ENCODE measurements at places on chromosomes 13 and 19.

DNA sequence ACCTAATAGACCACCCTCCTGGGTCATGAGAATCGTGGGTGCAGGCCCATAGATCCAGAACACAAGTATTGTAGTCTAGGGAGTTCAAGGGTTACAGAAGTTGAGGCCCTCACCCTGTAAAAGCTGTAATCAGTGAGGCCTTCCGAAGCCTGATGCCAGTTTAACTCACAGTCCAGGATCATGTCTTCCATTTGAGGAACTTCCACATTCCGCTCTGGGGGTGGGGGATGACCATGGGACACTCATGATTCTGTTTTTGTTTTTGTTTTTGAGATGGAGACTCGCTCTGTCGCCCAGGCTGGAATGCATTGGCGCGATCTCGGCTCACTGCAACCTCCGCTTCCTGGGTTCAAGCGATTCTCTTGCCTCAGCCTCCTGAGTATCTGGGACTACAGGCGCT, 1.7 kb upstream of the RASIP1 start:
- DNase-seq = no peak

DNA sequence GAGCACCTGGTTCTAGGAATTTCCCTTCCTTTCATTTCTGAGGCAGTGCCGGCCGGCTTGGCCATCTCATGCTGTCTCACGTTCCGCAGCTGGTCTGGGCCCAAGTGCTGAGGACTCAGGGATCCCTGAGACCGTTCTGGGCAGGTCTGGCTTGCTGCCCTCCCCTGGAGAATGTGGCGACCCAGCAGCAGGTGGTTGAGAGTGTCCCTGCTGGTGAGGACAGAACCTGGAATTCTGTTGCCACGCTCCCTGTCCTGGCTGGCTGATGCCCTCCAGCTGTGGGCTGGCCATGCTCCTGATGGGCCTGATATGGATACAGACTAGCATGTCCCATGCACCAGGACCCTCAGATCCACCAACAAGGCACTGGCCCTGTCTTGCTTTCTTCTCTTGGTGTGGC, 114.0 kb upstream of the C1QTNF9B start:
- no peak for DNase-seq

DNA sequence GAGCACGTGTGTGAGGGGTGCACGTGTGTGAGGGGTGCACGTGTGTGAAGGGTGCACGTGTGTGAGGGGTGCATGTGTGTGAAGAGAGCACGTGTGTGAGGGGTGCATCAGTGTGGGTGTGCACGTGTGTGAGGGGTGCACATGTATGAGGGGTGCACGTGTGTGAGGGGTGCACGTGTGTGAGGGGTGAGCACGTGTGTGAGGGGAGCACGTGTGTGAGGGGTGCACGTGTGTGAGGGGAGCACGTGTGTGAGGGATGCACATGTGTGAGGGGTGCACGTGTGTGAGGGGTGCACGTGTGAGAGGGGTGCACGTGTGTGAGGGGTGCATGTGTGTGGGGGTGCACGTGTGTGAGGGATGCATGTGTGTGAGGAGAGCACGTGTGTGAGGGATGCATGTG, 15.7 kb downstream of the RASA3 start:
- no peak for DNase-seq

DNA sequence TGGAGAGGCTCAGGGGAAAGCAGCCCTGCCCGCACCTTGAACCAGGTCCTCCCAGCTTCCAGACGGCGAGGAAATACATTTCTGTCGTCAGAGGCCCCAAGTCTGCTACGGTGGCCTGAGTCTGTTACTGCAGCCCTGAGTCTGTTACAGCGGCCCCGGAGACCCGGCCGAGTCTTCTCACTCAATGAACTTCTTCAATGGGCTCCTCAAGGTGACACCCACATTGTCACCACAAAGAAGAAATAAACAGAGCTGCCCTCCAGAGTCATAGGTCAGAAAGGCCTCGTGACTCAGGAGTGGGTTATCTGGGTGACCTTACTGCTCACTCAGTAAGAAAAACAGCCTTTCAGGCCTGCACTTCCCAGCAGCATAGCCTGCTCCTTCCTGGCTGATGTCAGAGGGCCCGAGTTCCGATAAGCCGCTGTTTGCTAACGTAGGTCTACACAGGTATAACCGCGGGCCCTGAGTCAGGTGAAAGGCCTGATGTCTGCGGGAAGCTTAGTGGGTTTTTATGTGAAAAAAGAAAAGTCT, 66.9 kb upstream of the TM9SF2 start:
- no peak for DNase-seq

GRCh38 chr13:98416408-98416807, 160.5 kb downstream of the STK24 start:
- no peak for DNase-seq

DNA sequence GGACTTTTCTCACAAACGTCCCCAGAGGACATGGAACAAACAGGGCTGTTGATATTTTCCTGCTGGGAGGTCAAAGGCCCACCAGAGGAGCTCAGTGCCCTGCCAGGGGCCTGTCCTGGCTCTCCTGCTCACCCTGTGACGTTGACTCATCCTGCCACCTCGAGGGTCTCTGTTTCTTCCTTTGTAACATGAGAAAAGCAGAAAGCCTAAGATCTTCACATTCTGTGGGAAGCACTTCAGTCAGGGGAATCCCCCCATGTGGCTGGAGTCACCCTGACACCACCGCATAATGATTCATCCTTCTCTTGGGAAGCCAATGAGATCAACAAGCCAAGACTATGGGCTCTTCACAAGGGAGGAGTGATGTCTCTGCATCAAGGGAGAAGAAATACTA, 147.9 kb downstream of the KATNAL1 start:
- peak; percentile 91 for DNase-seq

GRCh38 chr19:18477974-18478373, 40.0 kb upstream of the ISYNA1 start:
- DNase-seq = no peak

DNA sequence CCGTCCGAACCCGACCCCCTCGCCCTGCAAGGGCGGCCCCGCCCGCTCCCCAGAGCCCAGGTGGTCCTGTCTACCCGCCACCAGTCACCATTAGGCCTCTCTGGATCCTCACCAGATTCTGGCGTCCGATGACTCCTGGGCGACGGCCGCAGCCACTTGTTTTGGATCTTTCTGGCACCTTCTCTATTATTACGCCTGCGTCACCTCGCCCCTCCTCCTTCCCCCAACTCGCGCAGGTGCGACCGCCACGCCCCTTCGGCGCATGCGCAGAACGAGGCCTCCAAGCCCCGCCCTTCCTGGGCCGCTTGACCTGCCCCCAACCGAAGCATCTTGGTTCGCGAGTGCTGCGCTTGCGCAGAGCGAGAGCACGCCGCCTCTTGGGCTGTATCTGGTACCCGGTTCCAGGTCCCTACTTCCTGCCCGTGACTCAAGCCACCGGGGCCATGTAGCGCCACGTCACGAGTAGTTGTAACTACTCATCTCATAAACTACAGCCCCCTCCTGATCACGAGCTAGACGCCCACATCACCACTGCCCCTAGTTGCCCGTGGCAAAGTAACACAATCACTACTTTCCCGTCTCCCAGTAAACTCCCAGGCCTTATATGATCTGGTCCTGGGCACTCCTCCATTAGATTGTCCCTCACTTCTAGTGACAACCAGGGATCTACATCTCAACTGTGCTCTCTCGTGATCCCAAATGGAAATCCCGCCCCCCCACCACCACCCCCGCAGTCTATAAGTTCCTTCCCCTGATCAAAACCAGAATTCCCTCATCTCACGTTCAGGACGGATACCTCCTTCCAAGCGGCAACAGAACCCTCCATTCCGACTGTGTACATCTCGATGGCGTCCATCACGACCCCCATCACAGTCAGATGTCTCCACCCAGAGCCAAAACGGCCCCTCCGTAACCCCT, at the start of gene DEDD2:
Gene DEDD2 (minus strand): TSS at position 158 of the 918 bp plus-strand sequence. CDS start 670 bp downstream, outside the sequence.
- peak; percentile 97 for DNase-seq

DNA sequence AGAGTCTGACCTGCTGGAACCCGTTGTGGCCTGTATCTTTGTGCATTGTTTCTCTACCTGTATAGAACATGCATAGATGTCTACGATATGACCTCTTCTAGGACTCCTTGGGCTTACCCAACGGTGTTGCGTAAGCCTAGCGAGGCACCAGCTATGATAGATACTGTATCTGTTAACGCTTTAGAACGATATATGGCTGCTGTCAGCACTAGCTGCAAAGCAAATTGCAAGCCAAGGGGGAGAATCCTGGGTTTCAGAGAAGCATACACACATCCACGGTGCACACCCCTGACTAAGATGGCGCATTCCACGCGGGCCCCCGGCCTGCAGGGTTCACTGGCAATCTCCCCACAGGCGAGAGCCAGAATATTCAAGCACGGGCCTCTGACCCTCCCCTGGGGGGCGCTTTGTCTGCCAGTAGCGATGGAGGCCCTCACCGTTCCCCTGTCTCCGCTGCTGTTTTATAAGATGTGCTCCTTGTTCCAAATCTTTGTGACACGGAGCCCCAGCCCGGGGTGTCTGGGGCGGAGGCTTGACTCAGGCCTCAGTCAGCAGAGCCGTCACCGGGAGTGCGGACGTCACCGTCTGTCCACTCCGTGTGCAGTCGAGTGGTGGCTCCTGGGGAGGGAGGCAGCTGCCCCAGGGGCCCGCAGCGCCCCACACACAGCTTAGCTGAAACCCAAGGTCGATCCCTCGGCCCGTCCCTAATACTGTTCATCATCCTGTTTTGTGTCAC, 12.9 kb upstream of the RPS15 start:
- no peak for DNase-seq

DNA sequence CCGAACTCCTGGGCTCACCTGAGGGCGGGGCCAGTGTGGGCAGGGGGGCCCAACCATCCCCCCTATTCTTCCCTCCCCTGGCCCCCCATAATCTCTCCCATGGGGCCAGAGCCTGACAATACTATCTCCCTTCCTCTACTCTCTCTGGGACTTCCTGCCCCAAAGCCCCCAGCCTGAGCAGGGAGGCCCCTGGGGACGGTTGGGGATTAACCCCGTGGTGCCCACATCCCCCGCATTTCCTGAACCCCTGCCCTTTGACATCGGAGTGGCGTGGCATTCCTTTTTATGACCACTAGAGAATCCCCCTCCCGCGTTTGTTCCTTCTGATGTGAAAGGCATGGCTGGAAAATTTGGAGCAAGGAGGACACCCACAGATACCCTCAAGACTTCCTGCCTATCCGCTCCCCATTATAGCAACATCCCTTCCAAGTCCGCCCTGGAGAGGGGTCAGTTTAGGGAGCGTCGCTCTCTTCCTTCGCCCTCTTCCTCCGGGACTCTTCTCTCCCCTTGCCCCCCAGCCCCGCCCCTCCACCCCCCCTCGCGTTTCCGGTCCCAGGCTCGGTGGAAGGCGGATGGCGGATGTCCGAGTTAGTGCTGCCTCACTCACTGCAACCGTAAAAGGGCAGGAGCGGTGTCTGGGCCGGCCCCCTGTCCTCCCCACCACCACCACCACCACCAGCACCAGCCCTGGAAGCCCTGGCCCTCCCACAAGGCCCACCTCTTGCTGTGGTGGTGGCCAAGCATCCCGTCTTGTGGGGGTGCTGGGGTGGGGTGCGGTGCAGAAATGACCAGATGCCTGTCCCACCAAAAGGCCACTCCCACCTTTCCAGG, 1.8 kb downstream of the VASP start:
- peak; percentile 74 for DNase-seq

DNA sequence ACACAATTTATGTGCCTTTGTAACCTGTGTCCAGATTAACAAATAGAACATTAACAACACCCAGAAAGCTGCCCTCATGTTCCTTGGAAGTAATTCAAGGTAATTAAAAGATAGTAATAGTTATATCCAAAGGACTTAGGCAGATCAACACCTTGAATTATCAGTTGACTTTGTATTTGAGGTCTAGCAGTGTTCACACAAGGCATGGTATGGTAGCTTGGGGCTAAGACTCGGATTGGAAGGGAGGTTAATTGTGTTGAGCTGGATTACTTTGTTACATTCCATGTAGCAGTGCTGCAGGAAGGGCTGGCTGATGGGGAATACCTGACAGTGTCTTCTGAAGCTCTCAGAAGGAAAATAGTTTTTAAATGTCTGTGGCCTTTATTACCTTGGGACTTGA, 16.8 kb downstream of the SLC25A15 start:
- no peak for DNase-seq

- DNase-seq = no peak
These were observed 446.9 kb downstream of the COG6 start for GRCh38 chr13:40102360-40102727.

DNA sequence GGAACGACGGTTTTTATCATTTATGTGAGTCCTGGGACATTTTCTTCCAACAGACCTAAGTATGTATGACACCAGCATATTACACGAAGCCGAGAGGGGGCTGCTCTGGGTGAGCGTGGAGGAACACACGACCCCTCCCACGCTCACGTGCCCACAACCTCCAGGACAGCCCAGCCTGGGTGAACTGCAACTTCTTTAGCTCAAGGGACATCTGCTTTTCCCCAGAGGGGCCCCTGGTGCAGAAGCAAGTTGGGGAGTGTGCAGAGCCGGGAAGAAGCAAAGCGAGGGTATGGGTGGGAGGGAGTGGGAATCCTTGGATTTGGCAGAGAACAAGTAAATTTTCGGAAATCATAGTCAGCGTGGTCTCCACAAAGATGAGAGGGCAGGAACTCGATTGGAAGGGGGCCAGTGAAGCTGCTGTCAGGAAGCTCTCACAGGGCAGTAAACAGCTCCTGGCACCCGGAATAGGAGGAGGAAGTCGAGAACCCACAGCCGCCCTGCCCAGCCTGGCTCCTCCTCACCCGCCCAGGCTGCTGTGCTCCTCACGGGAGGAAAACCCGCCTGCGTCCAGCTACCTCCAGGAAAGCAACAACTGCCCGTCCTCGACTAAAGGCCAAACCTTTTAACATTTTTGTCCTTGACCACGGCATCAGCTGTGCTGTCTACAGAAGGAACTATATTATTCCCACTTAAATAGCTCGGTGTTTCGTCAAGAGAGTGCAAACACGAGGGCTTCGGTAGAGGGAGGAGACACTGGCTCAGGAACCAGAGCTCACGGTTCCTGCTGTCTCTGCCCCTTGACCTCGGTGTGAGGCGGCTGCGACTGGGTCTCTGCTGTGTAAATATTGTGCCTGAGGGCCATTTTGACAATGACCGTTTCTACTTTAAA, 17.2 kb upstream of the CFAP97D2 start:
- peak; percentile 82 for DNase-seq

- peak; percentile 56 for DNase-seq
These were observed 22.1 kb upstream of the F7 start for GRCh38 chr13:113083402-113084061.

GRCh38 chr13:37179645-37180044, 74.2 kb upstream of the CSNK1A1L start:
- DNase-seq = peak; percentile 34

GRCh38 chr13:94595001-94595949, 677 bp downstream of the TGDS start:
- DNase-seq = peak; percentile 21

GRCh38 chr19:54271106-54271505, 9.8 kb downstream of the LILRB2 start:
- DNase-seq = no peak

DNA sequence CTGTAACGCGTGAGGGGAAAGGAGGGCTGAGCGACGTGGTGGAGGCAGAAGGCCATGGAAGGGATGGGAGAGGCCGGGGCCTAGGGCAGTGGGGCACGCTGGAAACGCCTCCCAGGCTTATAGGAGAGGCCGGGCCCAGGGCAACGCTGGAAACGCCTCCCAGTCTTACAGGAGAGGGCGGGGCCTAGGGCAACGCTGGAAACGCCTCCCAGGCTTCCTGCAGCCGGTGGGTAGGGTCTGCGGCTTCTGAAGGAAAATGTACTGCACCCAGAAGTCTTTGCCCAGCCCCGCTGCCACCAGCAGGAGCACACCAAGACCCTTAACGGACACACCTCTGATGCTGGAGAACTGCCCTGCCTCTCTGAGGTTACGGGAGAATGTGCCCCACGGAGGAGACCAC, 9.1 kb downstream of the CACTIN start:
- DNase-seq = no peak

Measured in cardiac fibroblast (primary cell).